ENCODE measurements at places on chromosomes 1 and 21.

DNA sequence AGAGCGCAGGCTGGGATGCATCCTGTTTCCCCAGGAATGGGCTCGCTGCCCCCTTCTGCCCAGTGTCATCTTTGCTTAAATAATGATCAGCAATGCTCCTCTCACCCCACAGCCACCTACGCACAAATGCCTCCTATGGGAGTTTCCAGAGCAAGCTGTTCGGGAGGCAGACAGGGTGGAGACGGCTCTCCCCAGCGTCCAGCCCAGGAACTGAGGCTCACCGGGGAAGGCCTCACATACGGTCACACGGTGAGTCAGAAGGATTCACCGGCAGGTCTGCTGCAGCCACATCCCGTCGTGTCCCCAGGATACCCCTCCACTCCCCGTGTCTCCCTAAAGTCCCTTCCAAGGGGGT lies 40.3 kb upstream of the RUNX3 start:
- DNase-seq = no peak

GRCh38 chr1:40974945-40975344 lies 4.6 kb upstream of the CTPS1 start:
- no peak for DNase-seq

GRCh38 chr21:15809818-15810217 lies 80.0 kb downstream of the USP25 start:
- DNase-seq = no peak

GRCh38 chr21:16084776-16085364 lies 355.1 kb downstream of the USP25 start:
- peak; percentile 76 for DNase-seq

DNA sequence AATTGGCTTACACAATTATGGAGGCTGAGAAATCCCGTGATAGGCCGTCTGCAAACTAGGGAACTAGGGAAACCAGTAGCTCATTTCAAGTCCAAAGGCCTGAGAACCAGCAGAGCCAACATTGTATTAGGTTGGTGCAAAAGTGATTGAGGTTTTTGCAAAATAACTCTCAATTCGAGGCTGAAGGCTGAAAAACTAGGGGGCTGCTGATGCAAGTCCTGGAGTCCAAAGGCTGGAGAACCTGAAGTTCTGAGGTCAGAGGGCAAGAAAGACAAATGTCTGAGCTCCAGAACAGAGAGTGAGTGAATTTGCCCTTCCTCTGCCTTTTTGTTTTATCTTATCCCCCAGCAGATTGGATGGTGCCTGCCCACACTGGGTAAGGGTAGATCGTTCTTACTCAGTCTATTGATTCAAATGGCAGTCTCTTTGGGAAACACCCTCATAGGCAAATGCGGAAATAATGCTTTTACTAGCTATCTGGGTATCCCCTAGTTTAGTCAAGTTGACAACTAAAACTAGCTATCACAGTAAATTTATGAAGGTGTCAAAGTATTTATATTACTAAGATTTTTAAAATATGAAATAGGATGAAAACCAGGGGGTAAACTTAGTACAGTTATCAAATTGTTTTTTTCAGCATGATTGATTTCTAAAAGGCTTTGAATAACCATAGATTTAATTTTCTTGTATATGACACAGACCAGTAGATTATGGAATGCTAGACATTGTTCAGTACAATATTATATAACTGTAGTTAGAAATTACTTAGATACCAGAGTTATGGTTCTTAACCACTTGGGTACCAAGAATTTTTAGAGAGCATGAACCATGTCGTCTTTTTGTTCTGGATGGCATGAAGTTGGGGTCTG lies 15.4 kb downstream of the RABGAP1L start:
- DNase-seq = no peak

GRCh38 chr1:227777156-227777555 lies 38.3 kb upstream of the PRSS38 start:
- no peak for DNase-seq

DNA sequence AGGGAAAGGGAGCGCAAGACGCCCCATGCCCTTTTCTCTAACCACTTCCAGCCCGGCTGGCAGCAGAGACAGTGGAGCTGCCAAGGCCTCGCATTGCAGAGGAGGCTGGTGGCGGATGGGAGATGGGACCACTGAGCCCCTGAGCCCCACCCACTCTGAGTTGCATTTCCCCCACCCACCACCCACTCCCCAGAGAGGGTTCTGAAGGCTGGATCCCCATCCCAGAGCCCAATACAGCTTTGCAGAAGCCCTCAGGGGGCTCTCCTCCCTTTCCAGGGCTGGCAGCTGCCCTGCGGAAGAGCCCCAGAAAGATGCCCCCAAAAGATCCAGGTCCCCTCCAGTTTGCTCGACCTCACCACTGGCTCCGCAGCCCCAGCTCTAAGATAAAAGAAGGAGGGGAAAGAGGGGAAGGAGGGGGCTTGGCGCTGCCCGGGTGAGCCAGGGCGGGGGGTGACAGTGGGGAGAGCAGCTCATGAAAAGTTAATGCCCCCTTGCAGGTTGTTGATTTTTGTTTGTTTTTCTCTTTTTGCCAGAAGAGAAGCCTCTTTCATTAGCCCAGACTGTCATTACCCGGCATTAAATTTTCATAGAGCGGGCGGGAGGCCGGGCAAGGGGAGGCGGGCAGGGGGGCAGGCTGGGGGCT lies 38.4 kb upstream of the CASZ1 start:
- no peak for DNase-seq
